Tongue (tissue), 3 donors: ENCODE measurements at places on chromosomes 5 and 9. TPM values are rescaled to one million over a fixed set of nuclear protein-coding genes. Genes with fewer than 3 reads are reported as not detected.

Gene SHB
- 10.2 TPM for total RNA-seq

Gene C8G
- total RNA-seq, result 1.4 TPM

Gene SELENOP
- 185 TPM for total RNA-seq

Gene FBP1
- total RNA-seq, result 4.4 TPM

Gene SPATA31A3
- total RNA-seq, result not detected

Gene SCGB3A2
- total RNA-seq, result 5.8 TPM

Gene PAXX
- total RNA-seq, result 21.7 TPM

Gene FYB1
- total RNA-seq, result 9.0 TPM

Gene TLE1
- total RNA-seq, result 73.8 TPM

Gene AGXT2
- total RNA-seq, result not detected

Gene CFAP77
- not detected for total RNA-seq

Gene PLPPR1
- 0.92 TPM for total RNA-seq

Gene MOB3B
- total RNA-seq, result 4.2 TPM

Gene LCN2
- 19.7 TPM for total RNA-seq

Gene ZNF366
- 3.9 TPM for total RNA-seq

Gene GCNT4
- 0.82 TPM for total RNA-seq

Gene YIPF5
- total RNA-seq, result 59.2 TPM

Gene CCL21
- 49.3 TPM for total RNA-seq

Gene ATP10B
- total RNA-seq, result 4.3 TPM

Gene PCDHGA9
- 12.2 TPM for total RNA-seq

Gene PCDH12
- total RNA-seq, result 20.1 TPM

Gene FAXDC2
- total RNA-seq, result 18.9 TPM

Gene MARVELD2
- 3.2 TPM for total RNA-seq

Gene TAF11L5
- not detected for total RNA-seq

Gene PRPF4
- total RNA-seq, result 18.7 TPM

Gene HRCT1
- total RNA-seq, result not detected

Gene HAND1
- total RNA-seq, result not detected

Gene GMCL2
- total RNA-seq, result not detected

Gene ANKRD20A1
- total RNA-seq, result not detected

Gene VAV2
- 15.7 TPM for total RNA-seq

Gene PCAT7
- total RNA-seq, result not detected

Gene PCDHB10
- total RNA-seq, result 6.1 TPM

Gene SFXN1
- total RNA-seq, result 38.5 TPM

Gene PURA
- total RNA-seq, result 18.3 TPM

Gene EIF4E1B
- total RNA-seq, result not detected

Gene SLC6A19
- total RNA-seq, result not detected

Gene TLX3
- not detected for total RNA-seq

Gene DMRTA1
- total RNA-seq, result 1.9 TPM

Gene KLHL3
- 15.5 TPM for total RNA-seq

Gene OR2V1
- total RNA-seq, result not detected

Gene SUSD3
- 3.7 TPM for total RNA-seq

Gene RNF183
- total RNA-seq, result 0.21 TPM

Gene DEPDC1B
- 10.5 TPM for total RNA-seq

Gene STC2
- total RNA-seq, result 29.2 TPM

Gene PRELID2
- total RNA-seq, result 38.0 TPM

Gene IFNA21
- total RNA-seq, result not detected

Gene KCNMB1
- 0.41 TPM for total RNA-seq

Gene FOXD4L5
- total RNA-seq, result not detected

Gene ZNF454
- 4.7 TPM for total RNA-seq

Gene EIF4EBP3
- not detected for total RNA-seq

Gene FAT2
- 25.0 TPM for total RNA-seq
